Cortex of kidney (tissue), 1 donor: ENCODE measurements at places on chromosomes 4 and X.

DNA sequence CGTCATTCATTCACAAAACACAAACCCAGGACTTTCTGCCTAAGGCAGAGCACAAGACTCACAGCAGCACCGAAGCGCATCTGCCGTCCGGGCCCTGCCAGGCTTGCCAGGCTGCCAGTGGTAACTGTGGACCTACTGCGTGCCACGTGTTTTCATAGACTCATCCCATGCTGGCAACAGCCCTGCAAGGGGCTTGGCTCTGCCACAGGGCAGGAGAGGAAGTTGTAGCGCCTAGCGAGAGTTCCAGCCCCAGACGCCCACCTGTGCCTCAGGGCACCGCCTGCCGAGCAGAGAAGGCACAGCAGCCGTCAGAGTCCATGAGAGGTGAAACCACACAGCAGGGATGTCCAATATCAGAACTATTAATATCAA is 18.9 kb upstream of the MRFAP1 start:
- no peak for DNase-seq

DNA sequence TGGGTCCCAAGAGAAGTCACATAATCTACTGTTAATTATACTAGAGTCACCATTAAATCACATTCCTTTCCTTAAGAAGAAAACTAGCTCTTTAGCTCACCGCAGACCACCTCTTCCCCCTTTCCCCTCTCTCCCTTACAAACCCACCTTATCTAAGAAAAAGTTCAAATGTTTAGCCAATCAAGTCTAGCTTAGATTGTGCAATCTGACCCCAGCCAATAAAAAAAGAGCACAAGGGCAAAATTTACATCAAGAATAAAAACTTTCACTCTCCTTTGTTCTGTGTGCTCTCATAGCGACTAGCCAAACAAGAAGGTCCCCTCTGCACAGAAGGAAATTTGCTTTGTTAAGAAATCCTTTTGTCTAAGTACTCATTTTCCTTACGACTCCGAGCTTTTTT is 76.3 kb downstream of the TMEM156 start:
- no peak for DNase-seq

GRCh38 chrX:131609480-131609879 is 65.6 kb downstream of the OR13H1 start:
- no peak for DNase-seq

GRCh38 chr4:155748039-155748438 is 10.8 kb upstream of the GUCY1B1 start:
- no peak for DNase-seq

DNA sequence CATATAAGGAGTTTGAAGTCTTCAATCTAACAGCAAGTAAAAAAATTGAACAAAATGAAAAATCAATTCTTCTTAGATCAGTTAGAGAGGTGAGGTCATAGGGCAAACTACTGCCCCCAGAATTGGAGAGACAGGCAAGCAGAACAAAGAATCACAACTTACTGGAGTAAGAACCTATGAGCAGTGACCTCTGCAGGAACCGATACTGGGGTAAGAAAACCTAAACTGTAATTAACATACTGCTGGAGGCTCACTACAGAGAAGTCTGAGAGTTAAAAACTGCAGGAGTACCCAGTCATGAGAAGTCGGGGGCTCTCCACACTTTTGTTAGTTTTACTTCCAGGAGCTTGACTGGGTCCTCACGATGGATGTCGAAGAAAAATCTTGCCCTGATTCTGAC is 16.0 kb downstream of the CLDN22 start:
- no peak for DNase-seq

DNA sequence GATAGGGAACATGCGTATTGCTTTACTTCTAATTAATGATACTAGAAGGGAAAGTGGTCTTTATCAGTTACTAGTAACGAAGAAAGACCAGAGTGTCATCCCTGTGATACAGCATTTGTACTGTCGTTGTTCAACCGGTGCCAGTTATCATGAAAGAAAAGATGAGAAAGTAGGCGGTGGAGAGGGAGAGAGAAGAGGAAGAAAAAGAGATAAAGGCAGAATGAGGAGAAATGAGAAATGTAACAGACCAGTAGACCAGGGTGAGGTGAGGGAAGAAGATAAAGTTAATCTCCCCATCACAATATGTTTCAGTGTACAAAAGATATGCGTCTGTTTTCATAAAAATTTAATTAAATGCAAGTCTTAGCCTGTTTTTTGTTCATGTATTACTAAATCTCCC is 135.2 kb upstream of the HPGD start:
- DNase-seq, result no peak

DNA sequence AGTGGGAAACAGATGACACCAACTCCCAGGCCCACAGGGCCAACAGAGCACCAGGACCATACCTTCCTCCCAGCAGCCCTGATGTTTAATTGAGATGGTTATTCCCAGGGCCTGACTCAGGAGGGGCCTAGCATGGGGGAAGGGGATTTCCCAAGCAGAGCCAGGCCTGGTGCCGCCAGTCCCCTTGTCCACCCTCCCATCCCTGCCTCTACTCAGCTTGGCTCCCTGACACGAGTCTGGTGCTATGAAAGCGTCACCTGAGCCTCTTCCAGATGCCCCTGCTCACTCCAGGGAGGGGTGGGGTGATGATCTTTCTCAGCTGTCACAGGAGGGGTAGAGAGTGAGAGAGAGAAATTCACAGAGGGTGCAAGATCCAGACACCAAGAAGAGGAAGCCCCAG is 72.7 kb downstream of the EFNB1 start:
- DNase-seq, result no peak

DNA sequence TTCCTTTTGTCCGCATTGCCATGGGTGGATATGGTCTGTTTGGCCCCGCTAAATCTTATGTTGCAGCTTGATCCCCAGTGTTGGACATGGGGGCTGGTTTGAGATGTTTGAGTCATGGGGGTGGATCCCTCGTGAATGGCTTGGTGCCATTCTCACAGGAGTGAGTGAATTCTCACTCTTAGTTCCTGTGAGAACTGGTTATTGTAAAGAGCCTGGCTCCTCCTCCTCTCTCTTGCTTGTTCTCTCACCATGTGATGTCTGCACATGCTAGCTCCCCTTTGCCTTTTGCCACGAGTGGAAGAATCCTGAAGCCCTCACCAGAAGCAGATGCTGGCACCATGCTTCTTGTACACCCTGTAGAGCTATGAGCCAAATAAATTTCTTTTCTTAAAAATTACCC is 22.6 kb upstream of the STBD1 start:
- DNase-seq, result no peak

DNA sequence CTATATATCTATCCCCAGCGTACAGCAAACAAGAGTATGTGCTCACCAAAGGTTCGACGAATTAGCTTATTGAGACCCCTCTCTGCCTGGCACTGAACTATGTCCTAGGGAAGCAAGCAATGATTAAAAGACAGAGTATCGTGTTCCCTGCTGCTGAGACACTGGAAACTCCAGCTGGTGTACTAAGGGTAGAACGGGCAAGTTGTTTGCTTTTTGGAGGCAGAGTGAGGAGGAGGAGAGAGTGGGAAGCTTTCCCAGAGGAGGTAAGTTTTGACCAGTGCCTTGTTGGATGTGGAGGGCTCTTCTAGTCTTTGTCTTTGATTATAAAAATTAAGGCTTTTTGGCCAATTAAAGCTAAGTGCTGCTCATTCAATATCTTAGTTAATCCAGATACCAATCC is 61.7 kb downstream of the PJA1 start:
- DNase-seq, result no peak

DNA sequence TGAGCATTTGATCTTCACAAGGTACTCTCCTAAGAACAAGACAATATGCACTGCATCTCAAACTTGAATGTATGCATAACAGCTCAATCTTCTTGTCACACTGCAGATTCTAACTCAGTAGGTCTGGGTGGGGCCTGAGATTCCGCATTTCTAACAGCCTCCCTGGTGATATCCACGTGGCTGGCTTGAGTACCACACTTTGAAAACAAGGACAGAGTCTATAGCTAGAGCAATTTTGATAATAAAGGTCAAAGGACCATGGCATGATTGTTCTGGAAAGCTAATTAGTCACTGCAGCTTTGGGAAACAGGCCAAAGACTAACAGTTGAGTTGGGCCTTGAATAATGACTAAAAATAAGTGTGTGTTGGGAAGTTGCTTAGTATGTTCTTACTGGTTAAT is 213.3 kb downstream of the GBA3 start:
- no peak for DNase-seq

- DNase-seq, result no peak
These were observed 245.0 kb upstream of the GEMIN8 start for GRCh38 chrX:14274691-14275090.

- no peak for DNase-seq
These were observed 20.3 kb upstream of the VEGFD start for GRCh38 chrX:15404401-15405096.

- DNase-seq, result no peak
These were observed 57.6 kb upstream of the PRDM8 start for GRCh38 chr4:80139671-80140070.

- DNase-seq, result no peak
These were observed 313.4 kb downstream of the LDB2 start for GRCh38 chr4:16585053-16585452.

DNA sequence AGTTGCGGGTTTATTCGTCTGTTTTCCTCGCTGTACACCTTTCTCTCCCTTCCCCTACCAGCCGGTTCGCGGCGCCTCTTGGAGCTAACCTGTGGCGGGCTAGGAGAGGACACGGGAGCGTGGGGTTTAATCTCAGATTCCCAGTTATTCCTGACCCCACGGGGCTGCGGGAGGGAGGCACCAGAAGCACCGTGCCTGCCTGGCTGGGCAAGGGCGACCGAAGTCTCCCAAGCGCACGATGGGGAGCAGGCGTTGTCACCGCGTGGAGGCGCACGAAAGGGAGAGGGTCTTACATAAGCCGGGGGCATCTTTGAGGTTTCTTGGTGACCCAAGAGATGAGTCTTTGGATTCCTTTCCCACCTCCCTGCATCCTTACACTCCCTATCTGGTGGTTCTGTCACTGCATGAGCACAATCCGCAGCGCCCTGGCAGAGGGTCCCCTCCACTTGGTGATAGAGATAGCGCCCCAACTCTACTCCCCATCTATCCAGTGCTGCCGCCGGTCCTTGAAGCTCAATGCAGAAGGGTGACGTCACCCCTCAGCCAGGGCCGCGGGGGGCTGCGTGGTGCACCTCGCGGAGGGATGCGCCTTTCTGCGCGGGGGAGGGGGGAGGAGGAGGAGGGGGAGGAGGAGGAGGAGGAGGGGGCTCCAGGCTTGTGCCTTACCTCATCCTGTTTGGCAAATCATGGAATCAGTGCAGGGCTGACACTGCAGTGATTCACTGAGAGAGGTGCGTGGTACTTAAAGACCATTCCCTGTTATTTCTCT is 793 bp downstream of the TSPAN7 start:
- DNase-seq, result no peak

GRCh38 chr4:25913056-25913850 is 767 bp upstream of the SMIM20 start:
- DNase-seq, result no peak

DNA sequence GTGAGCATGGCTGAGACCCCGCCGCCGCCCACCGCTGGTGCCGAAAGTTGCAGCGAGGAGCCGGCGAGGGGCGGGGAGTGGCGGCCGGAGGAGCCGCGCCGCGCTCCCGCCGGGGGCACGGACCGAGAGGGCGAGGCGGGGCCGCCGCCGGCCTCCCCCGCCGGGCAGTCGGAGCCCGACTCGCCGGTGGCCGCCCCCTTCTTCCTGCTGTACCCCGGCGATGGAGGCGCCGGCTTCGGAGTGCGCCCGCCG is 16.5 kb downstream of the UTP3 start:
- no peak for DNase-seq

DNA sequence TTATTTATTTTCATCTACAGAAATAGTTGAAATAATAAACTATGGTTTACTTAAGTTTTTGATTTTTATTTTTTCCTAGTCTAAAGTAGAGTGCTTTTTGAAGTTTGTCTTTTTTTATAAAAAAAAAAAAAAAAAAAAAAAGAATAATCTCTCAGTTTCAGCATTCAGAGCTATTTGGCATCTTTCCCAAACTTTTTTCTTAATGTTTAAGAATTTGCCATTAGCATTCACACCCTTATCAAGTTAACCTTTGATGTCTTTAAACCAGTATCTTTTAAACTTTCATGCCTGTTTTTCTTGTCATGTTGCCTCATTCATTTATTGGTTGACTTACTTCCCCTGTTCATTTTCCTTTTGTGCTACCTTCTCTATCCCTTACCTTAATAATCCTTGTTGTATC is 60.9 kb upstream of the FHDC1 start:
- no peak for DNase-seq

- peak; percentile 42 for DNase-seq
These were observed 464 bp downstream of the RAP1GDS1 start for GRCh38 chr4:98261405-98262291.

- DNase-seq, result no peak
These were observed 52.6 kb downstream of the ZFYVE28 start for GRCh38 chr4:2365913-2366210.

DNA sequence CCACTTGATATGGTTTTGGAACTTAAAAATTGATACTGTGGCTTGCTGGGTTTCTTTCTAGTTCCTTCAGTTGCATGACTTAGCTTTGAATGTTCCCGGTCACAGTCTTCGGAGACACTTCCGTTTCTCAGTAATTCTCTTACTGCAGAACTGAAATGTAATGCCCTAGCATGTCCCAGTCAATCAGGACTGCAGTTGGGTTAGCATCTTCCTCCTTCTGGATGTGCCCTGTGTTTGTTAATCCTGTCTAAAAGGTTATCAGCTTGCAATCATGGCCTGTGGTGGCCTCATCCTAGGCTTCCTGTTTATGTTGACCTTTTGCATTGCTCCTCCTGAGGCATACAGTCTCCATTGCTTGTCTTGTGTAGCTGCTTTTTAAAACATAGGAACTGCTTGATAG is 275.9 kb downstream of the ARHGAP10 start:
- DNase-seq, result no peak

DNA sequence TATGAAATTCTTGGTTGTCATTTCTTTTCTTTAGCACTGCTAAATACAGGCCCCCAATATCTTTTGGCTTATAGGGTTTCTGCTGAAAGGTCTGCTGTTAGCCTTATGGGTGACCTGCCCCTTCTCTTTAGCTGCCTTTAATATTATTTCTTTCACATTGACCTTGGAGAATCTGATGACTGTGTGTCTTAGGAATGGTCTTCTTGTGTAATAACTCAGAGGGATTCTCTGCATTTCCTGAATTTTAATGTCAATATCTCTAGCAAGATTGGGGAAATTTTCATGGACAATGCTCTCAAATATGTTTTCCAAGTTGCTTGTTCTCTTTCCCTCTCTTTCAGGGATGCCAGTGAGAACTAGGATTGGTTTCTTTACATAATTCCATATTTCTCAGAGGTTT is 292.4 kb downstream of the SLC7A11 start:
- no peak for DNase-seq

DNA sequence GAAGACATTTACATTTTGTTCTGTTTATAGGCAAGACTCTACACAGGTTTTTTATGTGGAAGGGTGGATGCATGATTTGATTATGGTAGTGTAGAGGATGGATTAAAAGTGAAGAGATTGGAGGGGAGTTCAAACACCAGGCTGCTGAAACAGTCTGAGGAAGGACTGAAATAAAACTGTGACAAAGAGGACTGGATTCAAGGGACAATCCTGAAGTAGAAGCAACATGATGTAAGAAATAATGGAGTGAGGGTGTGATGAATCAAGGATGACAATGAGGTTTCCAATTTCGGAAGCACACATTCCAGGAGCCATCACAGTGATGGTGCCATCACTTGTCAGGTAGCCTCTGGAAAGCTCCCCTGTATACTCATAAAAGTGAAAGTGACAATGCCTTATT is 103.5 kb downstream of the SYNPO2 start:
- DNase-seq, result no peak
